ENCODE measurements at places on chromosomes 2 and 18.

GRCh38 chr2:196230061-196230854 lies 58.9 kb upstream of the STK17B start:
- DNase-seq, result no peak

GRCh38 chr18:11901826-11902438 lies 6.2 kb downstream of the MPPE1 start:
- DNase-seq, result no peak

DNA sequence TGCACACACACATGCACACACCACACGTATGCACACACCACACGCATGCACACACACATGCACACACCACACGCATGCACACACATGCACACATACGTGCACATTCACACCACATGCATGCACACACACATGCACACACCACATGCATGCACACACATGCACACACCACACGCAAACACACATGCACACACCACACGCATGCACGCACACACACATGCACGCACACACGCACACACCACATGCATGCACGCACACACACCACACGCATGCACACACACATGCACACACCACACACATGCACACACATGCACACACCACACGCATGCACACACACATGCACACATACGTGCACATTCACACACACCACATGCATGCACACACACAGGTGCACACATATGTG lies 169.8 kb upstream of the SALL3 start:
- DNase-seq, result no peak

- DNase-seq, result no peak
Measured at GRCh38 chr18:57961411-57961810, 82.6 kb upstream of the NEDD4L start.

GRCh38 chr2:30709516-30709915 lies 97.7 kb downstream of the CAPN13 start:
- no peak for DNase-seq

- no peak for DNase-seq
Measured at GRCh38 chr2:171902840-171903420, 8.9 kb upstream of the SLC25A12 start.

GRCh38 chr2:219123356-219124135 lies 37.1 kb downstream of the NHEJ1 start:
- DNase-seq, result no peak

DNA sequence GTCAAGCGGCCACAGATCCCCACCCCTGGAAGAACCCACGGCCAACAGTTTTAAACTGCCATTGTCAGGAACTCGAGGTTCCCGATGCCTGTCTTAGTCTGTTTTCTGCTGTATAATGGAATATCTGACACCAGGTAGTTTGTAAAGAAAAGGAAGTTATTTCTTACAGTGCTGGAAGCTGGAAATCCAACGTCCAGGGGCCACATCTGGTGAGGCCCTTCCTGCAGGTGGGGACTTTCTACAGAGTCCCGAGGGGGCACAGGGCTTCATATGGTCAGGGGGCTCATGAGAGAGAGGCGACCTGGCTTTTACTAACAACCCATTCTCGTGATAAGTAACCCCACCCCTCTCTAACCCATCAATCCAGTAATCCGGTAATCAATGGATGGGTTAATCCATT lies 501.6 kb upstream of the MYT1L start:
- no peak for DNase-seq

- DNase-seq, result no peak
Measured at GRCh38 chr2:190718652-190719526, 70.0 kb downstream of the NAB1 start.
